ENCODE measurements at places on chromosomes 13 and 19. TPM values are rescaled to one million over a fixed set of nuclear protein-coding genes. Genes with fewer than 3 reads are reported as not detected.

- DNase-seq = no peak
Measured at GRCh38 chr19:21482863-21483276, 22.5 kb upstream of the ZNF429 start.

GRCh38 chr13:111265701-111266035 lies 54.8 kb upstream of the TEX29 start:
- DNase-seq = no peak

GRCh38 chr13:113186061-113186900 lies 22.2 kb downstream of the PCID2 start:
- no peak for DNase-seq

- DNase-seq = no peak
Measured at GRCh38 chr19:49801401-49801888, 11.6 kb downstream of the FUZ start.

DNA sequence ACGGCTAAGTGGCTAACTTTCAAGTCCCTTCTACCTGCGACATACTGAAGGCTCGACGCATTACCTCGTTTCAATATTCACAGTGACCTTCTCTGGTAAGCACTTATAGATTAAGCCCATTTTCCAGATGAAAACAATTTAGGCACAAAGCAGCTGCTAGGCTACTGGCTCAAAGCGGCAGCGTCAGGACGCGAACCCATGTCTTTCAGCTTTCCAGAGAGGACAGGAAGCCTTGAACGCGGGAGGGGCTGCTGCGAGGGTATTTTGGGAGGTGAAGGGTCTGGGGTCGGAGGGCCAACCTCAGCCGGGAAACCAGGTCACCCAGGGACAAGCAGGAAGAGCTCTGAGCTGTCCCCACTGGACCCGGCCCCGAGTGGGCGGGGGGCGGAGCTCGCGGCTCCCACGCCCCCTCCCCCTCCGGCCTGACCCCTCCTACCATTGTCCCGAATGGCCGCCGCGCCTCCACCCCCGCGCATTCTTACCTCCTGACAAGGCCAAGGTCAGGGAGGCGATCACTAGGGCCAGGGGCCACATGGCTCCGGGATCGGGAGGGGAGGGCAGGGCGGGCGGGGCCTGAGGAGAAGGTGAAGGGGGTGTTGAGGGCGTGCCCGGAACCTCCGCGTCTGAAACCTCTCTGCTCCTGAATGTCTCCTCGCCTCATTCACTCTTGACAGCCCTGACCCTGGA lies at the start of gene KLK13:
TSS of gene KLK13 (minus strand) at position 559 of the 687 bp plus-strand sequence. CDS start at position 534, 25 bp downstream.
- no peak for DNase-seq

GRCh38 chr19:38710928-38711725 lies 33.1 kb downstream of the CAPN12 start:
- DNase-seq = no peak

DNA sequence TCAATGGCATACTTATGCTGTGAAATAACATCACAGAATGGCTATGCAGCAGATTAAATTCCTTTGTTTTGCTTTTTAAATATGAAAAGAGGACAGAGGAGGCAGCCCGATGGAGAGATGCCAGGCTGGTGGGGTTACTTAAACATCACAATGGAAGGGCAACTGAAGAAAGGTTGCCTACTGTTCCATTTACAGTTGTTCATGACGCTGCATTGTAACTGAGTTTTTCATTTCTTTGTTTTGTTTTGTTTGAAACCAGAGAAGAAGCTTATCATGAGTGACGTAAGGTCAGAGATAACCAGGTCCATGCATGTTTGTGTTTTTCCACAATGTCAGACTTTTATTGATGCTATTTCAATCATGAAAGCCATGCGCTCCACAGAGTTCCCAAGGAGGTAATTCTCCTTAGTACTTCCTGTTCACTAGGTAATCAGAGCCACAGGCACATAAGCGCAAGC lies 273.8 kb downstream of the LHFPL6 start:
- no peak for DNase-seq

GRCh38 chr19:8484331-8484894 lies 18.0 kb downstream of the PRAM1 start:
- no peak for DNase-seq

DNA sequence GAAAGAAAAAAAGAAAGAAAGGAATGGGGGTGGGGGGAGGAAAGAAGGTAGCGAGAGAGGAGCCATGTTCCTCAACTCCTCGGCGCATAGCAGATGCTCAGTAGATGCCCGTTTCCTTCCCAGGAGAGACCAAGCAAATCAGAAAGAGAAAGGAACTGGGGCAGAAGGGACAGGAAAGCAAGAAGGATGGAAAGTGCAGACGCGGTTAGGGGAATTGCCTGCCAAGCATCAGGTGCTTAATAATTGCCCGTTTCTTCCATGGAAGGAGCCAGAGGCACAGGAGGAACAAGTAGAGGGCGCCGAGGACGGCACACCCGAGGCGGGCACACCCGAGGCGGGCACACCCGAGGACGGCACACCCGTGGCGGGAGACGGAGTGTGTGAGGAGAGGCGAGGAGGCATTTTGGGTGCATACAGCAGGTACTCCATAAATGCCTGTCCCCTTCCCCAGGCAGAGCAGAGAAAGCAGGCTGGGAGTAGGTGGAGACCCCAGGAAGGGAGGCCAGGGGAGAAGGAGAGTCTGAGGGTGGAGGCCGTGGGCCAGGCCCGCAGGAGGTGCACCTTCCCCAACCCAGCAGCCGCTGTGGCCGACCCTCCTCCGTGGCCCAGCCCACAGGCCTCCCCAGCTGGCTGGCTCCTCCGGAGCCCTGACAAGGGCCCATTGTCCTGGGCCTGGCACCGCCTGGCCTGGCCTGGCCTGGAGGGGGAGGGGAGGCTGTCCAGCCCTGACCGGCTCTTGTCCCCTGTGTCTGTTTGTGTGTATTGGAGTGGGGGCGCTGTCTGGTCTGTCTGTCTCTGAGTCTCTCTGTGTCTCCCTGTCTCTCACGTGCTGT lies 14.6 kb downstream of the JOSD2 start:
- DNase-seq = no peak

- no peak for DNase-seq
Measured at GRCh38 chr13:73038064-73038463, 20.7 kb upstream of the KLF5 start.

DNA sequence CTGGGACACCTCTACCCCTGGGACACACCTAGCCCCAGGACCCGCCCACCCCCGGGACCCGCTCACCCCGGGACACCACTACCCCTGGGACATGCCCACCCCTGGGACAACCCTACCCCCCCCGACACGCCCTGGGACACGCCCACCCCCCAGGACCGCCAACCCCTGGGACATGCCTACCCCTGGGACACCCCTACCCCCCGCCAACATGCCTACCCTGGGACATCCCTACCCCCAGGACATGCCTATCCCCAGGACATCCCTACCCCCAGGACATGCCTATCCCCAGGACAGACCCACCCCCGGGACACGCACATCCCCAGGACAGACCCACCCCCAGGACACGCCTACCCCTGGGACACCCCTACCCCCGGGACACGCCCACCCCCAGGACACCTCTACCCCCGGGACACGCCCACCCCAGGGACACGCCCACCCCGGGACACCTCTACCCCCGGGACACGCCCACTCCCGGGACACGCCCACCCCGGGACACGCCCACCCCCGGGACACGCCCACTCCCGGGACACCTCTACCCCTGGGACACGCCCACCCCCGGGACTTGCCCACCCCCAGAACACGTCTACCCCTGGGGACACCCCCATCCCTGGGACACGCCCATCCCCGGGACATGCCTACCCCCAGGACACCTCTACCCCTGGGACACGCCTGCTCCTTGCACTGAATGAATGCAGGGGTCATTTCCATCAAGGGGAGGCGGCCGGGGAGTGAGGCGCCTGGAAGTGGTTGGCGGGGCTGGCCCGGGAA lies 32.3 kb downstream of the ADPRHL1 start:
- no peak for DNase-seq

- DNase-seq = no peak
Measured at GRCh38 chr13:21745307-21745706, 74.4 kb downstream of the FGF9 start.

Gene ZNF468
- 25.3 TPM for total RNA-seq

Gene NKPD1
- 4.2 TPM for total RNA-seq

Gene PSG1
- not detected for total RNA-seq

Gene CPB2
- not detected for total RNA-seq

Gene PDE4C
- total RNA-seq = 0.49 TPM

Data from skin of body (tissue), 3 donors.